Activated CD4-positive, alpha-beta T cell treated with anti-CD3 and anti-CD28 coated beads, Interleukin-2, Interleukin-6, amounts not matched to agents 100 ng/mL and 50 ng/mL, durations not matched to agents 16 hours and 8 hours (primary cell): ENCODE measurements at places on chromosomes 1 and 21.

DNA sequence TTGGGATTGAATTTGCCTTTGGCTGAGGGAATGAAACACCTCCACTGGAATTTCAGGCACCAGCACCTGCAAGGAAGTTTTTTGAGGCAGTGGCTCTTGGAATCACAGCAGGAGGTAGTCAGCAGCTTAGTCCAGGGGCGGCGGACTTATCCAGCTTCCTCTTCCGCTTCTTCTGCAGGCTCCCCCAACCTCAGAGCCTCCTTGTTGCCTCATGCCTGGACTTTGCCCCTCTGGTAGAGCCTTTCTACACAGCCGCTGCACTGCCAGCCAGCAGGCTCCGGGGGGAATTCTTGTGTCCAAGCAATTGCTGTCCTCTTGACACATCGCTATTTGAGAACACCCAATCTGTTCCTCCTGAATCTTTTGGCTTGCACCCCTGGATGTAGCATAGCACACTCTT, 4.4 kb upstream of the RHEX start:
- no peak for DNase-seq

- DNase-seq, result no peak
Observed at GRCh38 chr1:32652244-32652962, 1.4 kb downstream of the RBBP4 start.

DNA sequence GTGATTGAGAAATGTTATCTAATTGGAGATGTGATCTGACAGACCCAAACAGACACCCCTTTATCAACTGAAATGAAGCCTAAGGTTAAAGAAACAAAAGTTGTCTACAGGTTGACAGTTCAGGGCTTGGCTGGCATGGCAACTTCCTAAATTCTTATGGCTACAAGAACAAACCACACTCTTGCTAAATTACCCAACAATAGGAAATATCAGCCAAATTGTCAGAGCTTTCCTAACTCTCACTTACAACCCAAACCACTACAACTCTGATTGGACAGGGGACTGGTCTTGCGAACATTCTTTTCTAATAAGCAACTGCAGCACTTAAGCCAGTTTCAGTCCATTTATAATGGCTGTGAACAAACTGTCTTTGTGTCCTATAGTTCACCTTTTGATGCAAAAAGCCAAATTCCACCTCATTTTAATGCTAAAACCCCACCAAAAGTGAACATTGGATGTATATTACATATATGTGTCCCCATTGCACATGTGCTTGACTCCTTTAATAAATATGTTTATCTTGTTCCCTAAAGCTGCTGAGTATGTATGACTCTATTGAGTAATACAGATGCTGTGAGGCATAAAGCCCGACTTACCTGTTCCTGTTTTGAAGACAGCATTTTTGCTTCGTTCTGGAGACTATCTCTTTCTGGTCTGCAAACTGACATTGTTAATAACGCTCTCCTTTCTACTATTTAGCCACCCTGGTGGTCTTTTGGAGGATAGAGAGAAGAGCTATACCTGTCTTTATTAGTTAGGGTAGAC, 101.3 kb upstream of the HMCN1 start:
- no peak for DNase-seq

DNA sequence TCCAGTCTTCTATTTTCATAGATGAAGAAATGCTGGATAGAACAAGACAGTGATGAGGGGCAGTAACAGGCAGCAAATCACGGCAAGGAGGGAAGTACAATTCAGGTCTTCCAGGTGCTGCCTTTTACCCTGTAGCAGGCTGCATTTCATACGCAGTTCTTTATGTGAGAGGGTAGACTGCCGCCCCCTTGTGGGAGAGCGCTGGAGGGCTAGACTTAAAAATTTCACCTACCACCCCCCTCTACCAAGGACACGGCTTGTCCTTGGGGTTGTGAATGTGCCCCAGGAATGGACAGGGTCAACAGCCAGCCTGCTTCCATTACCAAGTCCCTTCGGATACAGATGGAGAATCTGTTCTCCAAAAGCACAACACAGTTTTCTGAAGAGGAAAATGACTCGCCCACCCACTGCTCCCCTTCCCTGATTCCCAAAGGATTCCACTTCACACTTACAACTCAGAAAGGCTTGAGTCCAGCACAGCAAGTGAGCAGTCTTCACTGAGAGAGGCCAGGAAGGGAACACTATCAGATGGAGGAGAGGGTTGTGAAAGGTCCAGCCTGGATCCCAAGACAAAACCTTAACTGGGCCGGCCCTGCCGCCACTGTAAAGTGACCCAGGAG, 7.4 kb downstream of the WDR77 start:
- DNase-seq, result peak; percentile 58

- no peak for DNase-seq
Observed at GRCh38 chr21:45992301-45993209, 11.0 kb downstream of the COL6A1 start.

DNA sequence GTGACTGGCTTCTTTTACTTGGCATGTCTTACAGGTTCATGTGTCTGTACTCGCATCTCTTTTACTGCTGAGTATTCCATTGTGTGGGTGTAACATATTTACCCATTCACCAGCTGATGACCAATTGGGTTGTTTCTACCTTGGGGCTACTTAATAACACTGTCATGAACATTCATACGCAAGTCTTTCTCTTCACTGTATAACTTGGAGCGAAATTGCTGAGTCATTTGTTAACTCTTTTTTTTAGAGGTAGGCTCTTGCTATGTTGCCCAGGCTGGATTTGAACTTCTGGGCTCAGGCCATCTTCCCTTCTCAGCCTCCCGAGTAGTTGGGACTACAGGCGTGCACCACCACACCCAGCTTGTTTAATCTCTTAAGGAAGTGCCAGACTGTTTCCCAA, 6.5 kb downstream of the PYCR2 start:
- DNase-seq, result no peak

GRCh38 chr1:85450832-85451231, 14.1 kb downstream of the DDAH1 start:
- DNase-seq, result no peak

- no peak for DNase-seq
Observed at GRCh38 chr1:21838359-21839157, 26.5 kb downstream of the LDLRAD2 start.

GRCh38 chr1:19112891-19113696, 97.0 kb downstream of the UBR4 start:
- no peak for DNase-seq
